ENCODE measurements at places on chromosomes 5 and 9.

DNA sequence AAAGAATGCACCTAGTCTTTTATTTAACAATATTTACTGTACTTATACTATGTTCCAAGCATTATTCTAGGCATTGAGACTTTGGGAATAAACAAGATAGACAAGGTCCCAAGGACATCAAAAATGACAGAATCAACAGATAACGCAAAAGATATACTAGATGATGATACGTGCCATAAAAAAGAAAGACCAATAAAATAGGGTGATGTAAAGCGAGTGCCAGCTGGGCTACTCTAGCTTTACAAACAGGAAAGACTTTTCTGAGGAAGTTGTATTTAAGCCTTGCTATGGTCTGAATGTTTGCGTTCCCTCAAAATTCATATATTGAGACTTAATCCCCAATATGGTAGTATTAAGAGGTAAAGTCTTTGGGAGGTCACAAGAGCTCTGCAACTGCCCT is 310.2 kb upstream of the RGMB start:
- H3K36me3 ChIP-seq = no peaks in the 10 kb centered on the region
- H3K4me1 ChIP-seq = no peaks in the 10 kb centered on the region
- H3K27me3 ChIP-seq = no peaks in the 10 kb centered on the region
- DNase-seq = no peak

DNA sequence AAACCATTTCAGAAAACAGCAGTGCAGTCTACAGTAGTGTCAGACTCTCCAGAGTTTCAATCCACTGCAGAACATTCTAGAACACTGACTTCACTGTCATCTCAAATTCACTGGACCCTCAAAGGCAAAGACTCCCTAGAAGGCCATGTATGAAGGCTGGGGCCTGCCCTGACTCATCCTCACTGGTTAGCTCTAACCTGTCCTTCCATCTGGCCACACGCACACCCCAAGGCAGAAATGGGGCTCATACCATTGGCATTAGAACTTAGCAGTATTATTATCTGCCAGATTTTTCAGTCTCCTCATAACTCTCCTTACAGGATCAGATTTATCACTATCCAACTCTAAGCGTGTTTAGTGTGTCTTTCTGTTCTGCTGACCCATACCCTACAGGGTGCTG is 20.4 kb downstream of the S1PR3 start:
- H3K4me3 ChIP-seq = no peak overlapping the region
- H3K27me3 ChIP-seq = no peaks in the 10 kb centered on the region
- H3K4me1 ChIP-seq = no peaks in the 10 kb centered on the region
- DNase-seq = no peak
- H3K36me3 ChIP-seq = no peaks in the 10 kb centered on the region

- no peaks in the 10 kb centered on the region for H3K27me3 ChIP-seq
- H3K4me3 ChIP-seq = no peak overlapping the region
- DNase-seq = no peak
- no peak overlapping the region for H3K27ac ChIP-seq
- no peaks in the 10 kb centered on the region for H3K4me1 ChIP-seq
These were observed 45.6 kb upstream of the RUFY1 start for GRCh38 chr5:179504600-179505396.

DNA sequence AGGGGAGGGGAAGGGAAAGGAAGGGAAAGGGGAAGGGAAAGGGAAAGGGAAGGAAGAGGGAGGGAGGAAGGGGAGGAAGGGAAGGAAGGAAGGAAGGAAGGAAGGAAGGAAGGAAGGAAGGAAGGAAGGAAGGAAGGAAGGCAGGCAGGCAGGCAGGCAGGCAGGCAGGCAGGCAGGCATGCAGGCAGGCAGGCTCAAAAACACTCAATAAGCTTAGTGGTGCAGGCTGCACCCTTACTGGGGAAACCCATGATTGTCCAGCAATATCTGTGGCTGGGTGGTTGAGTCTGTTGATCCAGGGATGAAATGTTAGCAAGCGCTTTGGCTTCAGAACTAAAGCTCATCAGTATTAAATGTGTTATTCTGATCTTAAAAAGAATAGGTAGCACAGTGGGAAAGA is 145.6 kb downstream of the LPAR1 start:
- H3K27ac ChIP-seq = no peak overlapping the region
- no peaks in the 10 kb centered on the region for H3K27me3 ChIP-seq
- DNase-seq = no peak
- no peaks in the 10 kb centered on the region for H3K4me1 ChIP-seq
- H3K36me3 ChIP-seq = no peaks in the 10 kb centered on the region

- DNase-seq = peak; percentile 69
- no peaks in the 10 kb centered on the region for H3K4me1 ChIP-seq
- peak overlapping the region; percentile 59 for H3K27ac ChIP-seq
- H3K27me3 ChIP-seq = no peaks in the 10 kb centered on the region
- H3K36me3 ChIP-seq = no peaks in the 10 kb centered on the region
These were observed 38.8 kb upstream of the GLRX start for GRCh38 chr5:95861221-95861863.

Data from breast epithelium (tissue), 4 donors.